ENCODE measurements at places on chromosomes 12 and 14.
A peak's percentile ranks its signal among the peaks of the same experiment; 100 is the strongest.

DNA sequence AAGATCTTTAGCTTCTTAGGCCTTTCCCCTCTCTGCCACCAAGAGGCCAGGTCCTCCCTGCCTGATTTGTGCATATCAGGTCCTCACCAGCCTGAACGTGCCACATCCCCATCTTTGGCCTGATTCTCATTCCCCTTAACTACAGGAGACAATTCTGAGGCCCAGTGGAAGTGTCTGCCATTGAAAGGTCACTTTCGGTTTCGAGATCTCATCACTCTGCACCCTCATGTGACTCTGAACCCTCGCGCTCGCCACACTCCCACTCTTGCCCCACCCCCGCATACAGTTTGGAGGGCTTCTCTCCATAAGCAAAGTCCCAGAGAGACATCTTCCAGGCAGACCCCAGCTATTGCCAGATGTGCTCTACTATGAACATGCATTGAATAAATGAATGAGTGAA lies 189.0 kb downstream of the NTF3 start:
- DNase-seq: peak; percentile 21

GRCh38 chr14:20760950-20761349 lies 7.3 kb upstream of the EDDM3B start:
- DNase-seq: no peak

GRCh38 chr14:104731320-104732294 lies 7.6 kb downstream of the ADSS1 start:
- DNase-seq: peak; percentile 76

- no peak for DNase-seq
Observed at GRCh38 chr14:20799892-20800544, 2.6 kb downstream of the RNASE1 start.

- no peak for DNase-seq
Observed at GRCh38 chr14:103448097-103448496, 62.9 kb downstream of the MARK3 start.
